ENCODE measurements at places on chromosomes 13 and 19.

DNA sequence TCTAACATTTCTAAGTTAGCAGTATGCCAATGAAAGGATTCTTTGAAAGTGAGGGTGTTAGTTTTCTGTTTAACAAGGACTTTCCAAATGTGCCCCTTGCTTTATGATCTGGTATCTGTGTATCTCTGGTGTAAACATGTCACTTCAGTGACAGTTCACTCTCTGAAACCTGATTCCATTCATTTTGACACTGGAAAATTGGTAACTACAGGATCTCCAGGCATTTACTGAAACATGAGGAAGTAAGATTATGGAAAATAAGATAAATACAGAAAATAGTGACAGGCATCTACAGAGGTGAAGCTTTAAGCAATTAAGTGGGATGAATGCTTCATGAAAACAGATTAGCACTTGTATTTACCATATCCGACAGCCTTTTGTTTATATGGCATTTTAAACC is 101.6 kb upstream of the MYO16 start:
- no peak for DNase-seq

GRCh38 chr13:85317781-85318180 is 481.4 kb downstream of the SLITRK6 start:
- DNase-seq: no peak

DNA sequence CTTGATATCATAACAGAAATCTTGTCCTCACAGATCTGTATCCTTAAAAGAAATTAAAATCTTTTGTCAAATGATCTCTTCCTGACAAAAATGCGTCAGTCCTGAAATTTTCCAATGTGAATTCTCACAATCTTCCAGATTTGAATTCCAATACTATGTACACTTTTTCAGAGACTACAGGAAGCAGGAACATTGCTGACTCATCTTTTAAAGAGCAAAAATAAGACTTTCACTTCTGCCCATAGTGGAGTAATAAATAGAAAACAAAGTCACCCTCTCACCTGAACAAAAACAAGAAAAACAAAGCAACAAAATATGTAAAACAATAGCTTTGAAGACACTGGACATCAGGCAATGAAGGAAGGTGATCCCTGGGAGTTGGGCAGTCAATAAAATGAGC is 167.0 kb upstream of the IPO5 start:
- DNase-seq: no peak

DNA sequence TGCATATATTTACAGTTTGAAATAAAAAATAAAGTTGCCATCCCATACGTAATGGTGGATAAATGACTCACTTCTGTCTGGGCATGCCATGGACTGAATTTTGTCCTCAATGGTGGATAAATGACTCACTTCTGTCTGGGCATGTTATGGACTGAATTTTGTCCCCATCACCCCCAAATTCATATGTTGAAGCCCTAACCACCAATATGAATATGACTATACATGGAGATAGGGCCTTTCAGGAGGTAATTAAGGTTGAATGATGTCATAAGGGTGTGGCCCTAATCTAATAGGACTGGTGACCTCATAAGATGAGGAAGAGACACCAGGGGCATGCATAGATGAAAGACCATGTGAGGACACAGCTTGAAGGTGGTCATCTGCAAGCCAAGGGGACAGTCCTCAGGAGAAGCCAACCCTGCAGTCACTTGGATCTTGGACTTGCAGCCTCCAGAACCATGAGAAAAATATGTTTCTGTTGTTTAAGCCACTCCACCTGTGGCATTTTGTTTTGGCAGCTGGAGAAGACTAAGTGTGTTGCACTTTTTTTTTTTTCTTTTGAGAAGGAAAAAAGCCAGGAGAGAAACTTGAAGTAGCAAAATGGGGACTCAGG is 41.8 kb downstream of the RFC3 start:
- DNase-seq: no peak

GRCh38 chr13:48579165-48579918 is 46.5 kb upstream of the RCBTB2 start:
- no peak for DNase-seq

GRCh38 chr13:62130062-62130970 is 714.7 kb upstream of the PCDH20 start:
- no peak for DNase-seq

DNA sequence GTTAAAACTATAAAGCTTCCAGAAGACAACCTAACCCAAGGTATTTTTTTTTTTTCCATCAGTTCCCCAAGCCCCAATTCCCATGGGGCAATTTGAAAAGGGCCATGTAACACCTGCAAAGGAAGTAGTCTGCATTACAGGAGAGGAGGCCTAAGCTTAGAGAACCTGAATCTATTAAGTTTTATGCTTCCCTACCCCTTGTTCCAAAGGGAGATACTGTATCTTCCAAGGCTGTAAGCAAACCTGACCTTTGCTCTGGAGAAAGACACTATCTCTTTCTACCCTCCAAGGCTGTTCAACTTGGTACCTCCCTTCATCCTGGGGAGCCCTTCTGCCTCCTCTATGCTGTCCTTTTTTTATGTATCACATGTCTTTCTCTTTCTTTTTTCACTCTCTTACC is 15.0 kb downstream of the KATNAL1 start:
- DNase-seq: no peak

Data from mesothelial cell of epicardium (in vitro differentiated cells).